Nasal cavity respiratory epithelium epithelial cell of viscerocranial mucosa (primary cell): ENCODE measurements at places on chromosomes 3 and 15. TPM values are rescaled to one million over a fixed set of nuclear protein-coding genes. Genes with fewer than 3 reads are reported as not detected.

USP8 gene
- 47.8 and 69.4 TPM in 2 replicates for total RNA-seq

GABRB3 gene
- 0.34 and 5.4 TPM in 2 replicates for total RNA-seq

ADGRG7 gene
- 34.2 TPM in 1 of 2 replicates, not detected in the other for total RNA-seq

PYGO1 gene
- 0.34 and 2.8 TPM in 2 replicates for total RNA-seq

PLSCR5 gene
- total RNA-seq = not detected in 2 replicates

C3orf70 gene
- under 0.01 TPM in 1 of 2 replicates, not detected in the other for total RNA-seq

TMC3 gene
- total RNA-seq = not detected in 2 replicates

CACNA2D3 gene
- total RNA-seq = 0.07 and 1.0 TPM in 2 replicates

CFAP100 gene
- not detected in 2 replicates for total RNA-seq

NDUFB5 gene
- total RNA-seq = 91.3 and 116 TPM in 2 replicates

REC114 gene
- not detected in 2 replicates for total RNA-seq
